ENCODE measurements at places on chromosomes 12 and 14.

DNA sequence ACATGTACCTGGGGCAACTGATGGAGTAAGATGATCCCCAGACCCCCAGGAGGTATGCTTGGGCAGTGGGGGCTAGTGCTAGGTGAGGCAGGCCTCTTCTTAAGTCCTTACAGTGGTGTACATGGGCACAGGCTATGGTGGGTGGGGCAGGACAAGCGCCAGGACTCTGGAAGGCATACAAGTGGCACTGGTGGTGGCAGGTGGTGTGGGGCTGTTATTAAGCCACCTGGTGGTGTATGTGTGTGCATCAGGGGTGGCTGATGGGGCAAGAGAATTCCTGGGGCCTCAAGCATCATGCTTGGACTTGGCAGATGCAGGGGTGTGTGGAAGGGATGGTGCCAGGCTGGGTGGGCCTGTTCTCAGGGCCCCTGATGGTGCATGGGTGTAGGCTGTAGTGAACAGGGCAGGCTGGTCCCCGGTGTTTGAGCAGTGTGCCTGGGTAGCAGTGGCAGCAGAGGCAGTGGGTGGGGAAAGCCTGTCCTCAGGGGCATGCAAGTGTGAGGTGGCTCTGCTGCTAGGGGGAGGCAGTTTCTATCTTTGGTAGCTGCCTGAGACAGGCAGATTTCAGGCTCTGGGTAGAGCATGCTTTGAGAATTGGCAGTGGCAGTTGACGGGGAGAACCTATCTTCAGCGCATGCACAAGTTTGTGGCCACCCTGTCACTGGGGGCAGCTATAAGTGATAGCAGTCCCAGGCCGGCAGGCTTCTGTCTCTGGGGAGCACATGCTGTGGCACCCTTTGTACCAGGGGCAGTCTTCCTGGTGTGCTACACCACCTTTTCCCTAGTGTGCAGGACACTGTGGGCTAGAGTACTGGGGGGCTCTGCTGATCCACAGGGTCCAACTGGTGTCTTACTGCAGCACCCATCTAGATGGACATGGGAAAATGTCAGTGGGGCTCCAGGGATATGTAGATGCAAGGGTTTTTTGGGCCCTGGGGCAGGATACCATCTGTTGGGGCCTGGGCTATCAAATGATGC, 52.6 kb upstream of the ABCD2 start:
- DNase-seq, result no peak

DNA sequence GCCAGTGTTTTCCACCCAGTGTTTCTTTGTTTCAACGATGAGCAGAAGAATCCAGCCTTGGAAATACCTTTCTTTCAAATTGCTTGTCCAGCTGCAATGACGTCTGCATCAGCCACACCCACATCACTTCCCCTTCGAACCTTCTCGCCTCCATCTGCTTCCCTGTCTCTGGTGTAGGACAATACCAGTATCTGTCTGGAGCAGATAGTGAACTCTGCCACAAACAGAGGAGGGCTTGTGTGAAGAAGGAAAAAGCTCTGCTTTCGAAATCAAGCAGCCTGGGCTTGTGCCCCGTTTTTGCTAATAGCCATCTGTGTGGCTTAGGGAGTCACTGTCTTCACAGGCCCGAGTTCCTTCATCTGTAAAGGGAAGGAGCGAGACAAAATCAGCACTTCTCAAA, 415.4 kb downstream of the ZFP36L1 start:
- DNase-seq, result no peak

DNA sequence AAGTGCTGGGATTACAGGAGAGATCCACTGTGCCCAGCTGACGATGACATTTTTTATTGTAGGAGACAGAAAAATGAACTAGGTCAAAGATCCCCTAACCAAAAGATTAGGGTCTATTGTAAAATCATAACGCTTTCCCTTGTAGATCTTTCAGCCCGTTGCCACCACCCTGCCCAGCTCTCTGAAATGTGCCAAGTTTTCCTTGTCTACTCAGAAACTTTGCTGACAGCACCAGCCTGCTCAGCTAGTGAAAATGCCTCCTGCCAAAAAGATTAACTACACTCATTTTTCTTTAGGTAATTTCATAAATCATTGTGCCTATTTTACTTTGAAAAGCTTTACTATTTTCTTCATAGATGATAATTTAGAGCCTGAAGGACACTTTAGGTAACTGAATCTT, 28.2 kb upstream of the RASSF3 start:
- DNase-seq, result no peak

GRCh38 chr12:78316136-78316535, 485.4 kb downstream of the NAV3 start:
- no peak for DNase-seq

DNA sequence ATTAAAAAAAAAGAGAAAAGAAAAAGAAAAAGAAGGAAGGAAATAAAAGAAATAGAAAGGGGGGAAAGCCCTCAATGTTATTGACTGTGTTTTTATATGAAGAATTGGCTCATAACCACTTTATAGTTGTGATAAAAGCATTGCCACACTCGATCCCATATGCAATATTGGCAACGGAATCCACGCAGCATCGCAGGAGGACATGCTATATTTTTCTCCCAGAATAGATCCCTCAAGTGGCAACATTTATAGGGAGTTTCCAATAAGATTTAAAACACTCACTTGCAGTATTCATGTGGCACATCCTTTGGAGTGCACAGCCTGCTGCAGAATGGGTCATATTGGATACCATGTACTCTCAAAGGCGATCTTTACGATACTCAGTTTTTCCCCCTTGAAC, 223.3 kb downstream of the EGLN3 start:
- DNase-seq, result no peak

- no peak for DNase-seq
Measured at GRCh38 chr14:32330351-32331111, 1.4 kb downstream of the AKAP6 start.

GRCh38 chr12:71393625-71394024, 46.0 kb upstream of the LGR5 start:
- DNase-seq, result no peak

DNA sequence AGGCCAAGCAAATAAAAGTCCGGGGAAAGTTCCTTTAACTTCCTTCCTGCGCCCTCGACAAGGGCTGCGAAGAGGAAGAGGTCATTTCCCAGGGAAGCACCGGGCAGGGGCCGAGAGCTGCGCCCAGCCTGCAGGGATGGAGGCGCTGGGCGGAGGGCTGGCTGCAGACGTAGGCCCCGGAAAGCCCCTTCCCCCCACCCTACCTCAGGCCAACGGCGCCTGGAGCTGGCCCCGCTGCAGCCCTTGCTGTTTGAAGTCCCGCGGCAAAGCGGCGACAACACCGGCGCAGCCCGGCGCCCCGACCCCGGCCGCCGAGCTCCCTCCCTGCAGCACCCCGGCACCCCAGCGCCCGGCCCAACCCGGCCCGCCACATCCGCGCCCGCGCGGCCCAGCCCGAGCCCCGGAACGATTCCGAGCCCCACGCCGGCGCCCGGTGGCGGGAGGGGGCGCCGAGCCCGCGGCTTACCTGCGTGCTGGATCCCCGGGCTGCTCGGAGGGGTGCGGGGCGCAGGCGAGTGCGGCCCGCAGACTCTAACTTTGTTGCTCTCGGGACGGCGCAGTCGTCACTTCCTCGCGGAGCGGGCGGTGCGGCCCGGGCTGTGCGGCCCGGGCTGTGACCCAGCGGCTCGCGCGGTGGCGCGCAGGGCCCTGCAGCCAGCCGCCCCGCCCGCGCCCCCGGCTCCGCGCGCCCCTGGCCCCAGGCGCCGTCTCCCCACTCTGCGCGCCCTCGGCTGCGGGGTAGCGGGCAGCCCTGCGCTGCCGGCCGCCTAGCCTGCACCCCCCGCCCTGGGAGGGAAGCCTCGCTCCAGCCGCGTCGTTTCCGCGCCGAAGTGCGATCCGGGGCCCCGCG, 64.8 kb upstream of the PTGR2 start:
- no peak for DNase-seq

- no peak for DNase-seq
Measured at GRCh38 chr14:68148763-68149162, 329.2 kb downstream of the RAD51B start.

GRCh38 chr14:87084908-87085307, 908.1 kb downstream of the GALC start:
- no peak for DNase-seq

GRCh38 chr12:45725631-45726602, 3.6 kb upstream of the ARID2 start:
- DNase-seq, result no peak

DNA sequence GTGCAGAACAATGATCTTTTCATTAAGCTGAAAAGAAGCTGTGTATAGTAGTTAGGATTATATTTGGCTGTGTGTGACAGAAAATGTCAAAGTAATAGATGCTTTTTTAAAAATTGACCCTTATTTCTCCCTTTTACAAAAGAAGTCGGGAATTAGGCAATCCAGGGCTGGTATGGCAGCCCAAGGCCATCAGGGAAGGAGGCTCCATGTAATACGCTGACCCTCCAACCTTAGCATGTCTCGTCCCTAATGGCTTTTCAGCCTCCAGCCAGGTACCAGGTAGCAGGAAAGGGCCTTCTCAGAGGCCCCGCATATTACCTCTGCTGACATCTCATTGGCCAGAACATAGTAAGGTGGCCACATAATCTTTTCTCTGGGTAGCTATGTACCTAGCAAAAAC, 79.7 kb downstream of the VCPKMT start:
- DNase-seq, result no peak

DNA sequence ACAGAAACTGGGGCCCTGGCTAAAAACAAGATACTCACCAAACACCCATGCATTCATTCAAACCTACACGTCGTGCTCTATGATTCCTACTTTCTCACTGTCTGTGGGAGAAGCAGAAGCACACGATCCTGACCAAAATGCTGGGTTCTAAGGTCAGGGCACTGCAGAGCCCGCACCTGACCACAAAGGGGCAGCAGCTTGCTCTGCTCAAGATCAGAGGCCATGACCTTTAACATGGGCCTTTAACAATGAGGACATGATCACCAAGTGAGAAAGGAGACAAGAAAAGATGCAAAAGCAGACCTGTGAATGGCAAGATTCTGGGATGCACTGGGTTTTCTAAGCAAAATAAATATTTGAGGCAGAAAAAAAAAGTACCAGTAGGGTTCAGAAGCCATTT, 40.1 kb upstream of the VPS33A start:
- DNase-seq, result no peak

GRCh38 chr14:81434230-81434629, 34.1 kb upstream of the STON2 start:
- no peak for DNase-seq

GRCh38 chr12:113136990-113137511, 1.5 kb upstream of the RASAL1 start:
- DNase-seq, result no peak

- DNase-seq, result peak; percentile 3
Measured at GRCh38 chr12:67269633-67270573, 745 bp downstream of the CAND1 start.

GRCh38 chr14:72387726-72388125, 455.5 kb downstream of the RGS6 start:
- DNase-seq, result no peak

GRCh38 chr14:91158091-91158790, 44.4 kb downstream of the DGLUCY start:
- no peak for DNase-seq

DNA sequence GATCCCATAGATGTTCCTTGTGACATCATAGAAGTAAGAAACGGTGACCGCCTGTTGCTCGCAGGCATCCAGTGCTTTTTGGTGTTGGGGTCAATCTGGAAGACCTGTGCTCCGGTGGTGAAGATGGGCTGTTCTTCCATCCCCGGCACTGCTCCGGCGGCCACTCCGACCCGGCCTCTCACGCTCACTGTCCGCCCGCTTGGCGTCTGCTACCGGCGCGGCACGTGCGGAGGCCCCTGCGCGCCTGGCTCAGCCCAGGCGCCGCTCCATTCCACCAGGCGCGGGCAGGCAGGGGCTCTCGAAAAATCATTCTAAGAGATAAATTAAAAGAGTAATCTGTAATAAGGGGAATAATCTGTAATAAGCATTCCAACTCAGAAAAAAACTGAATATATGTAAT, 934.5 kb downstream of the TMEM121 start:
- no peak for DNase-seq

DNA sequence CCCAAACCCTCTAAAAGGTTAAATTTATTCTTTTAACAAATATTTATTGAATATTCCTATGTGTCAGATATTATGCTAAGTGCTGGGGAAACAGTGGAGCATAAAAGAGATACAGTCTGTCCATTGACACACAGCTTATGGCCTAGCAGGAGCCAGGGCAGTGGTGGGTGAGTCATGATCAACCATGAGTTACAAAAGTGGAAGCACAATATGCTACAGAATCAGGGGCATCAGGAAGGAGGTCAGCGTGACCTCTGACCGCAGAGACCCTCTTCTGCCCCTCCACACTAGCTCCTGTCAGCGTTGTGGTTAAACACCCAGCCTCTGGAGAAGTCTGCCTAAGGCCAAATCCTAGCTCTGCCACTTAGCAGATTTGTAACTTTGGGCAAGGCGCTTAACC, 4.7 kb upstream of the PPP1R1A start:
- DNase-seq, result no peak

GRCh38 chr14:66041582-66041981, 444.6 kb upstream of the CCDC196 start:
- no peak for DNase-seq

DNA sequence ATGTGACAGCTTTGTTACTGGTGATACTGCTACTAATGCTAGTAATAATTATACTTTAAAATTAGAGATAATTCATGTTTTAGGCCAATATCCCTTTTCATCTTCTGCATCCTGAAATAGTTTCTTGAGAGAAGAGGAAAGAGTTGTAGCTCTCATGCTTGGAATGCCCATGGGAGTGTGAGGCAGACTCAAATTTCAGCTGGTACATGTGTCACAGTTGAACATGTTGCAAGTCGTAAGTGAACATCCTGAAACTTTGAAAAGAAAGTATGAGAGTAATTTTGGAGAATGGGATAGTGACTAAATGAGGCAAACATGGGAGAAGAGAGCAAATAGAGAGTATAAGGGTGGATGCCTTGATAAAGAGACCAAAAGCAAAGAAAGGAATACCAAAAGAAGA, 168.0 kb downstream of the TMTC3 start:
- no peak for DNase-seq

DNA sequence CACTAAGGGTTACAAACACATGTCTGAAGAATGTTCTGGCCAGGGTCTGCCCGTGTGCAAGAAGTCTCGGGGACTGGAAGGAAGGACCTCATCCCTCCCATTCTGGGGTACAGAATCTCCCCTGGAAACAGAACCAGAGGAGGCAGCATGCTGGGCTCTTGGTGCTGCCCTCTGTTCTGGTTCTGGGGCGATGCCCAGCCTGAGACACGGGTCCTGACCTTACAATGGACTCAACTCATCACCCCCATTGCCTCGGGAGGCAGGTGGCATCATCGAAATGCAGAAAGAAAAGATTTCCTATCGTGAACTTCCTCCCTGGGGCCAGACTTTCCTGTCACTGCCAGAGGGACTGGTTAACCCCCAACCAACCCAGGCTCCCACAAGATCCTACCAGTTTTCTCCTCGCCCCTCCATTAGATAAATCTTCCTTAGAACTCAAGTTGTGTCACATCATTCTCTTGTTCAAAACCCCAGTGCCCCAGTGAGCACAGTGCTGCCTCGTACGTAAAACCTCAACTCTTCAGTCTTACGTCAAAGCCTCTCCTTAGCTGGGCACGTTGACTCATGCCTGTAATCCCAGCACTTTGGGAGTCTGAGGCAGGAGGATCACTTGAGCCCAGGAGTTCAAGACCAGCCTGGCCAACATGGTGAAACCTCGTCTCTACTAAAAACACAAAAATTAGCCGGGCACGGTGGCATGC, 52.1 kb downstream of the PSMA6 start:
- DNase-seq, result no peak
